ENCODE measurements at places on chromosomes 4 and X. TPM values are rescaled to one million over a fixed set of nuclear protein-coding genes. Genes with fewer than 3 reads are reported as not detected.

Gene STS
- total RNA-seq: 1.4 TPM

Gene CTSO
- 6.5 TPM for total RNA-seq

Gene DRD5
- total RNA-seq: not detected

Gene CCKAR
- total RNA-seq: not detected

Gene TXK
- total RNA-seq: not detected

Gene SGMS2
- 83.4 TPM for total RNA-seq

Gene C4orf54
- total RNA-seq: not detected

Gene NPY5R
- not detected for total RNA-seq

Gene CXorf49
- total RNA-seq: not detected

Gene PAGE2
- total RNA-seq: not detected

Gene ARHGAP24
- total RNA-seq: 51.0 TPM

Gene ASMTL
- total RNA-seq: 20.0 TPM

Gene CPZ
- total RNA-seq: 33.7 TPM

Gene GIMD1
- total RNA-seq: not detected

Gene P2RY8
- not detected for total RNA-seq

Gene PPARGC1A
- total RNA-seq: not detected

Gene ARHGEF6
- total RNA-seq: 9.4 TPM

Gene EGFL6
- not detected for total RNA-seq

Gene SH3RF1
- 19.5 TPM for total RNA-seq

Gene SCFD2
- 35.2 TPM for total RNA-seq

Gene POU4F2
- total RNA-seq: not detected

Gene KIAA0232
- total RNA-seq: 14.8 TPM

Gene TGIF2LX
- total RNA-seq: not detected

Gene FDCSP
- total RNA-seq: not detected

Gene ARMCX2
- 59.8 TPM for total RNA-seq

Gene PCDH11X
- not detected for total RNA-seq

Gene LNX1
- total RNA-seq: 5.1 TPM

Gene CSAG2
- not detected for total RNA-seq

Gene GCNA
- 1.5 TPM for total RNA-seq

Gene CXCL1
- total RNA-seq: 26.6 TPM

Gene IGSF1
- total RNA-seq: not detected

Gene DRP2
- total RNA-seq: 6.7 TPM

Gene ZAR1
- total RNA-seq: not detected

Gene PAGE5
- total RNA-seq: not detected

Gene GRIA3
- 2.5 TPM for total RNA-seq

Gene KLF3
- 7.0 TPM for total RNA-seq

Gene CXCL8
- total RNA-seq: not detected

Gene GLRA3
- not detected for total RNA-seq

Gene DCLK2
- 12.2 TPM for total RNA-seq

Gene RP2
- 14.4 TPM for total RNA-seq

Gene S100P
- not detected for total RNA-seq

Gene AMER1
- total RNA-seq: 1.1 TPM

Gene SLC10A4
- total RNA-seq: not detected

Gene ASMT
- not detected for total RNA-seq

Gene MAOB
- 0.12 TPM for total RNA-seq

Gene UGT2A1
- not detected for total RNA-seq

Gene AFAP1
- total RNA-seq: 94.3 TPM

Gene KIAA1210
- not detected for total RNA-seq

All from smooth muscle cell of the coronary artery (primary cell).